ENCODE measurements at places on chromosomes 16 and 17. TPM values are rescaled to one million over a fixed set of nuclear protein-coding genes. Genes with fewer than 3 reads are reported as not detected.

GRCh38 chr17:13002761-13003453, 14.9 kb downstream of the ELAC2 start:
- no peaks in the 10 kb centered on the region for H3K27me3 ChIP-seq
- H3K4me1 ChIP-seq = no peaks in the 10 kb centered on the region
- H3K36me3 ChIP-seq = peaks cover 27% of the 10 kb centered on the region
- DNase-seq = peak; percentile 47

The TMEM220 gene
- total RNA-seq = 0.35 TPM

DNA sequence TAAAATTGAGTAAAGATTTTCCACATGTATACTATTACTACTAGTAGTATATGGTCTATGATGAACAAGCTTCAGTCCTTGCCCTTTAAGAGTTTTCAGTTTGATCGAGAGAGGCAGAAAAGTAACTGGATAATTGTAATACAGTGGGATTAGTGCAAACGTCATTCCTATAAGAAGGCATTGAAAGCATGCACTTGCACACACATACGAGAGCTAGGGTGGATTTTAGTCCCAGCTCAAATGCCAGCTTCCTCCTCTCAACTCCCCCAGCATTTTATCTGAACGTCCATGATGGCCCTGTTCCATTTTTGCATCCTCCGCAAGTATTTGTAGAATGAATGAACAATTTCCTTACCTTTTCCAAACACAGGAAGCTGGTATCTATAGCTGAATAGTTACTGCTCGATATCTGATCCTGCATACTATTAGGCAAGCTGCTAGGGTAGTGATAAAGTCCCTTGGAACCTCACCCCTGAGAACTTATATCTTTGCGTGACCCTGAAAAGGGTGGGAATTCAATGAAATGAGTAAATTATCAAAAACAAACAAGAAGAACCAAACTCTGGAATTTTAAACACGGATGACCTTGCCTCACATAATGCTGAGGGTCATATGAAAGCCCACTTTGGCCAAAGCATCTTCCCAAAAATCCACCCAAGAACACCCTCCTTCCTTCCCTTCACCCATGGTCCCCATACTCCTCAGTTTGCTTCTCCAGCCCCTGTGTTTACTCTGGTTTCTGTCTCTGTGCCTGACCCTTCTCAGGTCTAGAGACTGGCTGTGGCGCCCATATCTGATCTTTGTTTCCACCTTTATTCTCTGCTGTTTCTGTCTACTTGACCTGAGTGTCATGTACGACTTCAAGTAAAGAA, 60.5 kb downstream of the TMEM100 start:
- DNase-seq = no peak
- no peak overlapping the region for H3K27ac ChIP-seq
- no peaks in the 10 kb centered on the region for H3K4me1 ChIP-seq

GRCh38 chr17:41537614-41537954, 9.5 kb upstream of the KRT19 start:
- H3K36me3 ChIP-seq = no peaks in the 10 kb centered on the region
- H3K4me3 ChIP-seq = no peak overlapping the region
- H3K27me3 ChIP-seq = peaks cover 22% of the 10 kb centered on the region
- no peak overlapping the region for H3K27ac ChIP-seq

DNA sequence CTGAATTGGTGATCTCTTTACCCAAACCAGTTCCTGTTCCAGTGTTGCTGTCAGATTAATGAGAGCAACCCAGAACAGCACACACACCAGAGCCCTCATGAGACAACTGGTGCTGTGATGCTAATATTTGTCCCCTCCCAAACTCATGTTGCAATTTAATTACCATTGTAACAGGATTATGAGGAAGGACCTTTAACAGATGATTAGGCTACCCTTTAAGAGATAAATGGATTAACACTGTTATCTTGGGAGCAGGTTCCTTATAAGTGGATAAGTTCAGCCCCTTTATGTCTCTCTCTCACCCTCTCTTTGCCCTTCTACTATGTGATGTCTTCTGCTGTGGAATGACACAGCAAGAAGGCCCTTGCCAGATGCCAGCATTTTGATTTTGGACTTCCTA, 1.1 kb upstream of the CCDC182 start:
- no peak overlapping the region for H3K27ac ChIP-seq
- H3K4me1 ChIP-seq = peaks cover 13% of the 10 kb centered on the region
- no peaks in the 10 kb centered on the region for H3K36me3 ChIP-seq
- DNase-seq = no peak
- no peak overlapping the region for H3K4me3 ChIP-seq

DNA sequence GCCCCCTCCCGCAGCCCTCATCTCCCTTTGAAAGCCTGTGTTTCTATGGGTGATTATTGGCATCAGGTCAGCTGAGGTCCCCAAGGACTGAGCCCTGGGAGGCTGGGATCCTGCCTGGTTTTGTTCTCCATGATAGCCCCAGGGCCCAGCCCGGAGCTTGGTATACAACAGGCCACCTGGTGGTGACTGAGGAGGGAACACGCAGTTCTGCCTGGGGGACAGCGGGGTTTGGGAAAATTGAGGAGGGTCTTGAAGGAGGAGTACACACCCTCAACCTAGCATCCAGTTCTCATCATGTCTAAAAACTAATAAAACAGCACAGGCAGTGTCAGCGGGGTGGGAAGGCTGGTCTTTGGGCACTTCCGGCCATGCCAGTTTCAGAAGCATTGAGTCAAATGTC, 335.1 kb downstream of the CPPED1 start:
- H3K4me1 ChIP-seq = no peaks in the 10 kb centered on the region
- H3K27me3 ChIP-seq = no peaks in the 10 kb centered on the region
- no peak for DNase-seq
- H3K4me3 ChIP-seq = no peak overlapping the region
- H3K36me3 ChIP-seq = no peaks in the 10 kb centered on the region

The NLRC5 gene
- total RNA-seq = 287 TPM

GRCh38 chr17:78745407-78746088, 36.5 kb downstream of the CYTH1 start:
- DNase-seq = peak; percentile 56
- H3K36me3 ChIP-seq = peaks cover 18% of the 10 kb centered on the region
- peak overlapping the region; percentile 51 for H3K27ac ChIP-seq
- H3K27me3 ChIP-seq = no peaks in the 10 kb centered on the region
- no peak overlapping the region for H3K4me3 ChIP-seq

DNA sequence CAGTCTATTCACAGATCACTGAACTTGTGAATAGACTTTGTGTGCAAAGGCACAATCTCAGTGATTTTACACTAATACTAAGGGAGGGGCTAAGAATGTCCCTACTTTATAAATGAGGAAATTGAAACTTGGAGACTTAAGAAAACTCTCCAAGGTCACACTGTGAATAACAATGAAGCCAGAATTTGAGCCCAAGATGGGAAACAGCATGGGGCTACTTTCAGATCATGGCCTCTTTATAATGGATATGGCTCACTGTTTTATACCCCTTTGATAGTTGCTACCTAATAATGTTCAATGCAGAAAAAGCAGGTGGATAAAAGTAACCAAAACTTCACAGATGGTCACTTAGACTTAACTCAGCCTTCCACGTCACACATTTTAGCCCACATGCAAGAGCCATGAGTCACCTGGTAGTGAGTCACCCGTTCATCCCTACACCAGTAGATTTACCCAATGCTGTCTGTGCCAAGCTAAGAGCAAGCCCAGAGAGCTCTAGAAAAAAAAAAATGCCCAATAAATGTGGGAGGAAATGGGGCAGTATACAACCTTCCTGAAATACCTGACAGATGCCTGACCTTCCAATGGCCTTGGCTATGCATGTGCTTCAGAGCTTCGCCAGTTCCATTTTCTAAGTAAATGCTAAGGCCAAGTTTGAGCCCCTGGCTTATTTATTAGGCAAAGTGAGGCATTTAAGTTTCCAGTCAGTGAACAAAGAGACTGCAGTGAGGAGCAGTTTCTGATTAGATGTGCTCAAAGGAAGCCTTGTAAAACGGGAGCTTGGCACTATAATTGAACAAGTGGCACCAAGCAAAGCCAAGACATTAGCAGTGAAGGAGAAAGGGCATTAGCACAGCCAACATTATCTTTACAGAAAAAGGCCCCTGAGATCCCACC, 219.7 kb downstream of the TMEM114 start:
- no peak for DNase-seq
- no peak overlapping the region for H3K27ac ChIP-seq

The GUCY2D gene
- not detected for total RNA-seq

The ZFPM1 gene
- 15.1 TPM for total RNA-seq

GRCh38 chr16:50702725-50703124, 9.3 kb downstream of the NOD2 start:
- no peak overlapping the region for H3K27ac ChIP-seq
- H3K4me1 ChIP-seq = peaks cover 29% of the 10 kb centered on the region
- H3K27me3 ChIP-seq = no peaks in the 10 kb centered on the region
- peaks cover 59% of the 10 kb centered on the region for H3K36me3 ChIP-seq

- peaks cover 34% of the 10 kb centered on the region for H3K36me3 ChIP-seq
- no peaks in the 10 kb centered on the region for H3K27me3 ChIP-seq
- H3K27ac ChIP-seq = peak overlapping the region; percentile 86
- H3K4me3 ChIP-seq = no peak overlapping the region
- DNase-seq = peak; percentile 83
These were observed 15.8 kb downstream of the TMC6 start for GRCh38 chr17:78112518-78113471.

- no peak for DNase-seq
- H3K36me3 ChIP-seq = no peaks in the 10 kb centered on the region
- H3K27me3 ChIP-seq = peaks cover 15% of the 10 kb centered on the region
- no peaks in the 10 kb centered on the region for H3K4me1 ChIP-seq
- no peak overlapping the region for H3K27ac ChIP-seq
These were observed 5.9 kb downstream of the RHBDF1 start for GRCh38 chr16:66309-67182.

- no peak overlapping the region for H3K4me3 ChIP-seq
- H3K36me3 ChIP-seq = peaks cover 52% of the 10 kb centered on the region
- peaks cover 20% of the 10 kb centered on the region for H3K4me1 ChIP-seq
- H3K27ac ChIP-seq = no peak overlapping the region
- no peaks in the 10 kb centered on the region for H3K27me3 ChIP-seq
These were observed 8.9 kb upstream of the FBXL20 start for GRCh38 chr17:39410279-39410678.

The KRT12 gene
- total RNA-seq = not detected

GRCh38 chr17:67821871-67822367, 3.4 kb upstream of the BPTF start:
- peaks cover 4% of the 10 kb centered on the region for H3K4me1 ChIP-seq
- peaks cover 2% of the 10 kb centered on the region for H3K36me3 ChIP-seq
- H3K27ac ChIP-seq = no peak overlapping the region
- DNase-seq = no peak
- H3K27me3 ChIP-seq = peaks cover 20% of the 10 kb centered on the region

The WFIKKN2 gene
- not detected for total RNA-seq

- H3K36me3 ChIP-seq = no peaks in the 10 kb centered on the region
- no peaks in the 10 kb centered on the region for H3K27me3 ChIP-seq
- no peak overlapping the region for H3K4me3 ChIP-seq
- no peak for DNase-seq
- no peaks in the 10 kb centered on the region for H3K4me1 ChIP-seq
These were observed 52.0 kb downstream of the MRM3 start for GRCh38 chr17:834136-834535.

The HAGHL gene
- total RNA-seq = 14.3 TPM

DNA sequence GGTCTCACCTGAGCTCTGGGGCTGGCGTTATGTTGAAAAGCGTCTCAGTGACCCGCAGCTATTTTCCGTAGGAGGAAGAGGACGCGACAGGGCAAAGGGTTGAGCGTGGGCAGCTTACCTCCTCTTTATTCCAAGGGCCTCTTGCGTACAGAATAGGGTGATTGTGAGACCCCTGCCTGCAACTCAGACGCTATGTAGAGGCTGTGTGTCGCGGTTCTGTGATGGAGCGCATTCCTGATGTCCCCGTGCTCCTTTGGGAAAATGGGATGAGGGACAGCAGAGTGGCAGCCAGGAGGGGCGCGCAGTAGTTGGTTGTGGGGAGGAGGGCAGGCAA, 531 bp upstream of the CDH8 start:
- no peak overlapping the region for H3K4me3 ChIP-seq
- no peaks in the 10 kb centered on the region for H3K4me1 ChIP-seq
- DNase-seq = no peak

The SECTM1 gene
- total RNA-seq = 2.7 TPM

GRCh38 chr17:57366558-57367351, 110.4 kb downstream of the MSI2 start:
- H3K27ac ChIP-seq = no peak overlapping the region
- H3K4me3 ChIP-seq = no peak overlapping the region
- peaks cover 14% of the 10 kb centered on the region for H3K4me1 ChIP-seq

All from activated CD8-positive, alpha-beta memory T cell treated with anti-CD3 and anti-CD28 coated beads, Interleukin-2, amount 10 ng/mL, durations not matched to agents 7 days and 5 days (primary cell).